ENCODE measurements at places on chromosomes 1 and 21.

GRCh38 chr1:5567839-5568238, 424.4 kb downstream of the NPHP4 start:
- DNase-seq: no peak

GRCh38 chr1:25003457-25004190, 73.5 kb upstream of the RUNX3 start:
- no peak for DNase-seq

GRCh38 chr1:84214115-84214956, 70.3 kb downstream of the PRKACB start:
- no peak for DNase-seq

DNA sequence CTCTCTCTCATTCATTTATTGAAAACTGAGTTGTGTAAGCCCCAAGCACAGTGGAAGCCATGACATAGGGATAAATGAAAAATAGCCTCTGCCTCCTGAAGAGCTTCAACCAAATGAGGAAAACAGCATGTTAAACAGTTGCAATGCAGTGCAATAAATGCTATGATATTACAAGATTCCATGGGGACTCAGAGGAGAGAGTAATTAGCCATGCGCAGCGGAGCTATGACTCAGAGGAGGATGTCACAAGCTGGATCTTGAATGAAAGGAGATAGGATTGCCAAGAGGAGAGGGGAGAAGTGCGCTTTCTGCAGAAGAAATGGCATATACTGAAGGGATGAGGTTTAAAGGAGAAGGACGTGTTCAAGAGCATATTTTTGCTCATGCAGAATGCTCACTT, 231.3 kb upstream of the PLXNA2 start:
- no peak for DNase-seq

- DNase-seq: no peak
These were observed 449.5 kb upstream of the CAMK1G start for GRCh38 chr1:209134001-209134400.

GRCh38 chr1:208158640-208159554, 85.3 kb downstream of the PLXNA2 start:
- DNase-seq: no peak
